Activated T-helper 1 cell treated with Interleukin-2 at 50 U/mL for 16 hours (primary cell): ENCODE measurements at places on chromosomes 1 and 21.

DNA sequence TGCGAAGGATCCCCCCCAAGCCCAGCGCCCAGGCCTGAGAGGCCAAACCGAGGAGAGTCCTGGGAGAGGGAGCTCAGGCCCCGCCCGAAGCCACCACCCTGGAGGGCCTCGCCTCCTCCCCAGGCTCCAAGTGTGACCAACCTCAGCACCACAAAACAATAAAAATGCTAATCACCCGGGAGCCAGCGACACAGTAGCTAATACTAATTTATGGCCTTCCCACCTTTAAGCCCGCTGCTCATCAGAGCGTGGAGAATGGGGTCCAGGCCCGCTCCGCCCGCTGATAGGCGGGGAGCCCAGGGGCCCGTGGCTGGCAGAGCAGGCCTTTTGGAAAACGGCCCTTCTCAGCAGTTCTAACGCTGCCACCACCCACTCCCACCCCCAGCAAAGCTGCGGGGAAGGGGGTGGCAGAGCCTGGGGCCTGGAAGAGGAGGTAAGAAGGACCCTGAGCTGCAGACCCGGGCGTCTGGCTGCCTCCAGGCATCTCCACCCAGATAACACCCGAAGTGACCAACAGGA, 20.4 kb upstream of the TAS1R2 start:
- DNase-seq = no peak

DNA sequence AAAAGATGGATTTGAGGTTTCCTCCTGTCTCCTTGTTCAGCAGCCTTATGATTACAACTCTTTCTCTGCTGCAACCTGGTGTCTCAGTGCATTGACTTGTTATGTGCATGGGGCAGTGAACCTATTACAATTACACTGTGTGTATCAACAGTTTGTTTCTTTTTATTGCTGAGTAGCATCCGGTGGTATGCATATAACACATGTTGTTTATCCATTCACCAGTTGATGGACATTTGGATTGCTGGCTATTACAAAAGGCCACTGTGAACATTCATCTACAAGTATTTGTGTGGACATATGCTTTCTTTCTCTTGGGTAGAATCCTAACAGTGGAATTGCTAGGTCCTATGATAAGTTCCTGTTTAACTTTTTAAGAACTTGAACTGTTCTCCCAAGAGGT, 65.9 kb downstream of the FMO4 start:
- DNase-seq = no peak

DNA sequence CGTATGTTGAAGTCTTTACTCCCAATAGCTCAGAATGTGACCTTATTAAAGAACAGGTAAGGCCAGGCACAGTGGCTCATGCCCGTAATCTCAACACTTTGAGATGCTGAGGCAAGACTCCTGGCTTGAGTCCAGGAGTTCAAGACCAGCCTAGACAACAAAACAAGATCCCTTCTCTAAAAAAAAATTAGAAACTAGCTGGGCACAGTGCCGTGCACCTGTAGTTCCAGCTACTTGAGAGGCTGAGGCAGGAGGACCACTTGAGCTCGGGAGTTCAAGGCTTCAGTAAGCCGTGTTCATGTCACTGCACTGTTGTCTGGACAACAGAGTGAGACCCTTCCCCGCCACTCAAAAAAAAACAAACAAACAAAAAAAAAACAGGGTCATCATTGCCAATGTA, 171.3 kb downstream of the RERE start:
- DNase-seq = no peak

GRCh38 chr1:107404756-107405155, 263.9 kb downstream of the NTNG1 start:
- DNase-seq = no peak

DNA sequence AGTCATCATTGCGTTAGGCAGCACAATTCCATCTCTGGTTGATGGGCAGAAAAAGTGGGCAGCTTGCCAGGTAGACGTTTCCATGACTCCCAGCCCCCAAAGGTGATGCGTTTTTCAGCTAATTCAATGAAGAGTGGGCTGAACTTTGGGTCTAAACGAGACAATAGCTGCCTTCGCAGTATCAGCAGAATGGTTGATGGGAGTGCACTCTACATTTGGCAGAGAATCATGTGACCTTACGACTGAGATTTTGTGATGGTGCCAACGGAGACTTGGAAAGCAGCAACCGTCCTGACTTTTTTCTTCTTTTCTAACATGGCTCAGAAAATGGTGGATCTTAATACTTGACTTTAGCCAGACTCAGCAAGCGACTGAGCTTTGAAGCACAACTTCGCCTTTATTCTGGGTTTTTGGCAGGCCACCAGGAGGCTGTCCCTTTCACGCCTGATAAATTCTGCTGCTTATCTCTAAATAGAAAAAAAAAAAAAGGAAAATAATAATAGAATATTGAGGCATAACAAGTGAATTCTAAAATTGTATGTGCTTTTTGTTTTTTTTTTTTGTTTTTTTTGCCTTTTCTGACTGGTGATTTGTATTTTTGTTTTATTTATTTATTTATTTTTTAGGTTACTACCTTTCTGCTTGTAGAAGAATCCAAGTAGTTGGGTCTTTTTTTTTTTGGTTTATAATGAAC, 804.8 kb downstream of the USP25 start:
- DNase-seq = no peak

DNA sequence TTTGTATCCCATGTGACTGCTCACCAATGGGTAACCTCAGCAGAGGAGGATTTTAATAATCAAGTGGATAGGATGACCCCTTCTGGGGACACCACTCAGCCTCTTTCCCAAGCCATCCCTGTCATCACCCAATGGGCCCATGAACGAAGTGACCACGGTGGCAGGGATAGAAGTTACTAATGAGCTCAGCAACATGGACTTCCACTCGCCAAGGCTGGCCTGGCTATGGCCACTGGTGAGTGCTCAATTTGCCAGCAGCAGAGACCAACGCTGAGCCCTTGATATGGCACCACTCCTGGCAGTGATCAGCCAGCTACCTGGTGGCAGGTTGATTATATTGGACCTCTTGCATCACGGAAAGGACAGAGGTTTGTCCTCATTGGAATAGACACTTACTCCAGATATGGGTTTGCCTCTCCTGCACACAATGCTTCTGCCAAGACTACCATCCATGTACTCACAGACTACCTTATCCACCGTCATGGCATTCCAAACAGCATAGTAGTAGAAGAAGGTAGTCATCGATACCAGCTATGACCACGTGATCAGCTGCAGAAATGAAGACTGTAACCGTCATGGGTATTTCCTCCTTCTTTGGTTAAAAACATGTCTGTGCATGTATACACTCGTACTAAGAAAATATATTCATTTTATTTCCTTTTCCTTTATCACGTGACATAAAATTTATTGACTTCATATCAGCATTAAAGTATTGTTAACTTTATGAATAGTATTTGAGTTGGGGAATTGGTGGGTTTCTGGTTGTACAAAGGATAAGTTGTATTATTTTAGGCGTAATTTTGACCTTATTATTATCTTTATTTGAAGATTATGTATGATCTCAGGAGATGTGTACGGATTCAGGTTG, 562.6 kb downstream of the PTPRU start:
- DNase-seq = no peak

DNA sequence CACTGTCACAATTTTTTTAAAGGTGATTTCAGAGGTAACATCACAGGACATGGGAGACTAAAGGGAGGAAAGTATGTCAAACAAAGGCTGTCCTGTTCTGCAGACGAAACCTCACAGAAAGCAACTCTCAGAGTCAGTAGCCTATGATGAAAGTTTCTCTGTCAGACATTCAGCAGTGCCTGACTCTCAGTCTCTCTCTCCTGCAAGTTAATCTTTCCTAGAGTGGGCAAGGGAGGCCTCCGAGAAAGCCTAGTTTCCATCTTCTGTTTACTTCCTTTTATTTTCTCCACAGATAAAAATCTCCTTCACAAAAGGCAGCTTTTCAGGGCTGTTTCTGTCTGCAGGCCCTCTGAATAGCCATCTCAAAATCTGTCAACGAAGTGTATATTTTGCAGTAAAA, 24.9 kb upstream of the FMO2 start:
- DNase-seq = no peak

GRCh38 chr1:5385096-5385799, 607.0 kb downstream of the NPHP4 start:
- DNase-seq = no peak

GRCh38 chr1:185936641-185937040, 202.4 kb downstream of the HMCN1 start:
- no peak for DNase-seq

DNA sequence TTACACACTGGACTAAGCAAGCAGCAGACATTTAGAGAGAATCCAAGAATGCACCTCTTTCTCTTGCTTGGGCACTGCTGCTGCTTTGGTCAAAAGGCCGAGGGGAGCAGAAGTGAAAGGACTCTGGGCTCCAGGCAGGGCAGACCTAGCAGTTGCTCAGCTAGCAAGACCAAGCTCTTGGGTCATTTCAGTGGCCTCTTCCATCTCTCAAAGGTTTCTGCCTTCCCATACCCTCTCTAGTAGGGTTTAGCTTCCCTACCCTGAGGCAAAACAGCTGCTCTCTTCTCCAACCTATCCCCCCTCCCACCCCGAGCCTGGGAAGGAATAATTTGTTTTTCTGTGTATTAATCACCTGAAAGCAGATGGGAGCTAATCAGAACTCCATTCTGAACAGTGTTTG, 25.8 kb downstream of the TFAP2E start:
- DNase-seq = no peak

DNA sequence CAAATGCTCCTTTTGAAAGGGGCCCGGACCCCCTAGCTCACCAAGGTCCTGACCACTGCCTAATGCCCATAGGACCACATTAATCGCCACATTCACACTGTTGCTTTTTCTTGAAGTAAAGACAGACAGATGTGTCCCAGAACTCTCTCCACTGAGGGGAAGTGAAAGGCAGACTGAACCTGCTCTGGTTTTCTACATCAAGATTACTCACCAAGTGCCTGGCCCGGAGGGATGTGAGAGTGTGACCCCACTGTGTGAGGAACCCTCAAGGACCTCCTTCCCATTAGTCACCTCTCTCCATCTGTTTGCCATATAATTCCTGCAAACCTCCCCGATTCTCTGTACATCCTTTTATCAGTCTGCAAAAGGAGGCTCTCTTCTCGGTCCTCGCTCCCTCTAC, 381.5 kb downstream of the OMA1 start:
- no peak for DNase-seq

DNA sequence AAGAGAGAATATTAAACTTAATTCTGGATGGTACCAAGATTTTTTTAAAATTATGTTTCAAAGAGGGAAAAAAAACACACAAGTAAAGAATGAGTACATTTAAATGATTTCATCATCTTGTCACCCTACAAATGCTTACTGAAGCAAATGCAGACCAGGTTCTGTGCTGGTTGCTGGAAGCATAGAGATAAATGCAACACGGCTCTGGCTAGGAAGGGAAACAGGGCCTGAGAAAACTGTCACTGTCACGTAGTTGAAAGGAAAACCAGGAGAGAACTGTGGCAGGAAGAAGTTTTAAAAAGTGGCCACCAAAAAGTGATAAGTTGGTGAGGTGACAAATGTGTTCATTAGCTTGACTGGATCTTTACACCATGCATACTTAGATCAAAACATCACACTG, 336.9 kb upstream of the NFIA start:
- DNase-seq = no peak

DNA sequence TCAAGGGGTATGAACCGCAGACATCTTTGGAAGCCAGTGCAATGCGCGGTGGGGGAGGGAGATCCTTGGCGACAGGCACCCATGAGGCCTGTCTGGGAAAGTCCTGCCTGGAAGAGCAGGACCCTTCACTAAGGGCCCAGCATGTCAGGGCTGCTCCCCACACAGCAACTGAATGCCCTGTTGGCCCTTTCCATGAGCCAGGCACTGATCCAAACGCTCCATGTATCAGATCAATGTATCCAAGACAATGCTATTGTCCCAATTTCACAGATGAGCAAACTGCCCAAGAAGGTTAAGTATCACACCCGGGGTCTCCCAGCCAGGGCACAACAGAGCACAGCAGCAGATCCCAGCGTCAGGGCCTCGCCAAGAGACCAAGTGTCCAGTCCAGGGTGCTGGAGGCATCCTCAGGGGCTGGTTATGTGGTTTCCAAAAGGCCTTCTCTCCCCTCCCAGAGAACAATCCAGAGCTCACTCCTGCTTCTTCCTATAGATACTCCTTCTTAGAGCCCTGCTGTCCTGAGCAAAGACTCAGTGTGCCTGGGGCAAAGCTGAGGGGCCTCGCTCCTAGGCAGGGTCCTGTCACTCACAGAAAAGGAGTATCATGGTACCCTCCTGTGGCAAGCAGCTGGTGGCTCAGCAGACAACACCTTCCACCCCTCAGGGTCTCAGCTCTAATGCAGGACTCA, 328.0 kb downstream of the NPHP4 start:
- DNase-seq = no peak

- no peak for DNase-seq
Observed at GRCh38 chr1:87584586-87584985, 255.9 kb downstream of the LMO4 start.

GRCh38 chr1:63731117-63732043, 42.4 kb upstream of the ROR1 start:
- DNase-seq = no peak

DNA sequence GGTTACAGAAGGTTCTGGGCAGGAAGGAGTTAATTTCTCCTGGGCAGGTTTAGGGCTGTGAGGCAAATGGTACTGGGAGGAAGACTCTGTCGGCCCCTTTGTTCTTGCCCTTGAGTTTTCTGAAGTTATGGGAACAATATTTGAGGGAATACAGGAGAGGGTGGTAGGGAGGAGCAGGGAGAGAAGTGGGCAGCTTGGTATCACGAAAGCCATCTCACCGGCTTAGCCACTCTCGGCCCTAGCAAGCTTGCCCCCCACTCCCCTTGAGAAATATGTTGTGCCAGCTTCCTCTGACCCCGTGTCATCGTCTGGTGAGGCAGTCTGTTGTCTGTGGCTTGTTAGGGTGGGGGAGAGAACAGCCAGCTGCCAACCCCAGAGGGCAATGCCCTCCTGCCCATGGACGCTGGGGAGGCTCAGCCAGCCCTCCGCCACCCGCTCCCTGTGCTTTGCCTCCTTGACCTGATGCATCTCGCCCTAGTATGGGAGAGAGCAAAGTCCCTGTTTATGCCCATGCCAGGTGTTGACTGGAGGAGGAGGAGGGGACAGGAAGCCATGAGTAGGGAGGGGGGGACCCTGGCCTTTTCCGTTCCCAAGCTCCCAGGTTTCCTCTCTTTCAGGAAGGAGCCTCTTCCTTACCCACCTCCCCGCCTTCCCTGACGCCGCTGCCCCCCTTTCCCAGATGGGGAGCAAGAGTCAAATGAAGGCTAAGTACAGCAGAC, 1.2 kb downstream of the EFNA1 start:
- no peak for DNase-seq

- DNase-seq = no peak
Observed at GRCh38 chr1:24374891-24375786, 38.4 kb downstream of the STPG1 start.

DNA sequence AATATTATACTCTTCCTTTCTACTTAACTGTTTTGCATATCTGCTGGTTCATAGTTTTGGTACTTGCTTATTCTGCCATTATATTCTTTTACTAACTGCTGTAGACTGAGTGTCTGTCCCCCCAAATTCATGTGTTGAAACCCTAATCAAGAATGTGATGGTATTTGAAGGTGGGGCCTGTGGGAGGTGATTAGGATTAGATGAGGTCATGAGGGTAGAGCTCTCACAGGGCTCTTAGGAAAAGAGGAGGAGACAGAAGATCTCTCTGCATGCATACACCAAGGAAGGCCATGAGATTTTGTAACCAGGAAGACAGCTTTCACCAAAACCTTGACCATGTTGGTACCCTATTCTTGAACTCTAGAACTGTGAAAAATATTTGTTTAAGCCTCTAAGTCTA, 354.1 kb upstream of the B3GALT2 start:
- DNase-seq = no peak
